ENCODE measurements at places on chromosomes 11 and 22.

GRCh38 chr11:119178166-119178680 is 7.1 kb upstream of the NHERF4 start:
- no peak for DNase-seq

- no peak for DNase-seq
These were observed 70.7 kb upstream of the CCDC179 start for GRCh38 chr11:22930816-22931594.

- DNase-seq: no peak
These were observed 5.8 kb upstream of the MS4A14 start for GRCh38 chr11:60390419-60390818.

GRCh38 chr11:27904358-27905055 is 203.4 kb downstream of the KIF18A start:
- DNase-seq: peak; percentile 82

DNA sequence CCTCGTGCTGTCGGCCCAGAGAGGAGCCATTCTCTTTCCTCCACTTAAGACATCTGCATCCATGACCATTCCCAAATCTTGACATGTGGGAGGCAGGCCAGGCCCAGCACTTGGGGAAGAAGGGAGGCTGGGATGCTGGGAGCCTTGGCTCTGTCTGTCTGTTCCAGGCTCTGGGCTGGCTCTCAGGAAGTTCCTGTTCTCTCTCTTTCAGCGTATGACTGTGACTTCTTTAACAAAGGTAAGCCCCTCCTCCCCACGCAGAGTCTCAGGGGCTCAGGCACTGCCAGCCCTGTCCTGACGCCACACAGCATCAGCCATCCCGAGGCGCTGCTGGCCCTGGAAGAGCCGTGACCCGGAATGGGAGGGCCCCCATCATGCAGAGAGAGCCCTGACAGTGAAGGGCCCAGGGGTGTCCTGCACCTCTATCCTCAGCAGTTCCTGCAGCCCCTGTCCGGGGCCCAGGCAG is 52.4 kb downstream of the OTOG start:
- DNase-seq: no peak

DNA sequence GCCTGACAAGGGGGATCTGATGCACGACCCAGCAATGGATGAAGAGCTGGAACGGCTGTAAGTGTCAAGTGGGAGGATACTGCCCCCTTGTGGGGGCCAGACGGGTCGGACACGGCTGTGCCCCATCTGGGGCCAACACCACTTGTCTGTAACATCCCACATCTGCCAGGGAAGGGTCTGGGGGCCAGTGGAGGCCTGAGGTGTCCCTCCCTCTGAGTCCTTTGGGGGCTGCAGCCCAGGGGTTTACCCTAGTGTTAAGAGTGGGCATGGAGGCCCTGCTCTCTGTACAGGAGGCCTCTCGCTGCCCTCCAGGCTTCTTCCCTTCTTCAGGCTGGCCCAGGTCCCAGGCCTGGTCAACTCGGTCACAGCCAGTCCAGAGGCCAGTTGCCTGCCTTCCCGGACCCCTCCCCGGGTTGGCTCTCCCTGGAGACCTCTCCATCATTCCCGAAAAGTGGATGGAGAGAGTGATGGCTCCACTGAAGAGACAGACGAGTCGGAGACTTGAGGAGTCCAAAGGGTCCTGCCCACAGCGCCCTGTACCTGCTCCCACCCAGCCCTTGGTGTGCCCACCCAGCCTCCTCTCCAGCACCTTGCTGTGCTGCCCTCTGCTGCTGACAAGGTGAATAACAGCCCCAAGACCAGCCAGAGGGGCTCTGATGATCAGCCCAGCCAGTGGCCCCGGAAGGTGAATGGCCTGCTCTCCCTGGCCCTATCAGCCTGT is 15.4 kb downstream of the ARFGAP2 start:
- peak; percentile 72 for DNase-seq

- DNase-seq: no peak
These were observed 768.7 kb downstream of the ETS1 start for GRCh38 chr11:127818625-127819024.

GRCh38 chr11:47337229-47337924 is 15.1 kb downstream of the MYBPC3 start:
- no peak for DNase-seq

GRCh38 chr11:99343117-99343516 is 322.4 kb downstream of the CNTN5 start:
- no peak for DNase-seq

GRCh38 chr11:102577723-102578122 is 47.2 kb upstream of the MMP7 start:
- DNase-seq: no peak

DNA sequence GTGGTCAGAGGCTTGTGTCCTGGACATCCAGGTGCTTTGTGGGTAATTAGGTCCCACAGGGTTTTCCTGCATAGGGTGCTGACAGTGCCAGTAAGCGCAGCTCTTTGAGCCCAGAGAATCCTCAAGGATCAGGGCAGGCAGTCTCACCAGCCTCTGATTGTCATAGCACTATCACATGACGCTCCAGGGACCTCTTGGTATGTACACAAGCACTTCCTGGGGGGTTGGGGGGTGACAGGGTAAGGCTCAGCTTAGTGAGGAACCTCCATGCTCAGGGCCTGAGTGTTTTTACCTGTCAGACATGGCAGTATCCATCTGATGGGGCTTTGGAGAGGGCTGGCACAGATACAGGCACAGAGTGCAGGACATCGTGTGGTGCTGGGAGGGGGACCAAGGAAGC is 27.9 kb upstream of the SUSD2 start:
- DNase-seq: no peak

GRCh38 chr11:11537372-11537771 is 84.4 kb downstream of the GALNT18 start:
- DNase-seq: no peak

DNA sequence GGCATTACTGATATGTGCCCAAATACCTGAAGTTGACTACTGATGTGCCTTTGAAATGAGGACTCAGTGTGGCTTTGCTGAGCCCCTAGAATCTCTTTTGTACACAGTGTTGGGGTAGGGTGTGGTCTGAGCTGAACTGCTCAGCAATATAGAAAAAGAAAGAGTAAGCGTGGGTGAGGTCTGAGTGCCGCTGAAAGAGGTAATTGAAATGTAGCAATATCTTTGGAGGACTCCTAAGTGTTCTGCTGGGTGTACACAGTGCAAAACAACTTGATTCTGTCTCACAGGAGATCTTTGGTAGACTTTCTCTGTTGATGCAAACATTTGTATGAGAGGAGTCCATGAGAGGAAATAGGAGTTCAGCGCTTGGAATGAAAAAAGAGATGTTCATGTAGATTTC is 73.7 kb upstream of the PTPN5 start:
- DNase-seq: no peak

- DNase-seq: no peak
These were observed 847.9 kb upstream of the ANO3 start for GRCh38 chr11:25483915-25484635.

- no peak for DNase-seq
These were observed 1.3 kb upstream of the SC5D start for GRCh38 chr11:121291319-121291718.

DNA sequence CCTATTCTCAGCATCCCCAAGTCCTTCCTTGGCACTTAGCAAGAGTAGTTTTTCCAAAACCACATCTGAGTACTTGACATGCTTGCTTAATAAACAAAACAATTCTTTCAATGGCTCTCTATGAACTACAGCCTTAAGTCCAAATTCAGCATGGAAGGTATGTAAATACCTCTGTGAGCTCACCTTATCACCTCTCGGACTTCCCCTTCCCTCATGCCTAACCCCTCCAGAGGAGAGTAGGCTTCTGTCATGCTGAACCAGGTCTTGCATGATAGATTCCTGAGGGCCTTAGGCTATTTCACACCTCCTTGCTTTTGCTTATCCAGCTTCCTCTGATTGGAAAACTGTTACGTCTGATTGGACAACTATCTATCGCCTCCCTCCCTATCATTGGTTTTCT is 312.9 kb upstream of the CCDC90B start:
- DNase-seq: no peak

DNA sequence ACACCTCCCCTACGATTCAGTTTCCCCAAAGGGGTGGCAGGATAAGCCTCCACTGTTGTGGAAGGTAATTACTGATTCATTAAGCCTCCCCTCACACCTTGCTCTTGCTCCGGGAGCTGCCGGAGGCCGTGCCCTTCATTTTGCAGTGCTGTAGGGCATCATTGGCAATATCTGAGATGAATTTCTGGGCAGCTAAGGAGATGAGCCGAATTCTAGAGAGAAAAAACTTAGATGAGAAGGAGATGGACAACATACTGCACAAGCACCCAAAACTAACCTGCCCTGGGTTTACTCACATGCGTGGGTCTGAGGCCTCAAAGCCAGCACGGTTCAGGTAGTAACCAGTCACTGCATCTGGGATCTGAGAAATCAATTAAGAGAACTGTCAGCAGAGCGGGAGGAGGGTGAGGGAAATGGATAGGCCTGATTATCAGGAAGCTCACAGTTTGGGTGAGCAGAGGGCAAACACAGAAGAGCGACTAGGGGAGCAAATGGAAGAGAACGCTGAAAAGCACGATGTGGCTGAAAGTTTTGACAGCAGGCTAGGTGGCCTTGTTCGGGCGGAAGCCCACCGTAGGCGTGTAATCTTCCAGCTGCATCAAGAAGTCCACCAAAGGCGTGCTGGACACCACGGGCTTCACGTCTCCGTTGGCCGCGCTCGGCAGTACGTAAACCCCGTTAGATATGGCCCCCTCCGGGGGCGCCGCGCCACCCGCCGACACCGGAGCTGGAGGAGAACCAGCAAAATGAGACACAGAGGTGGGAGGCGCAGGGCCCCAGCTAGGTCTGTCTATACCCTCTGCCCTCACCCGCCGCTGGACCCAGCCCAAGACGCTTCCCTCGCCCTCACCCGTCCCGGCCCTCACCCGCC is 689 bp downstream of the TAF10 start:
- DNase-seq: peak; percentile 20

DNA sequence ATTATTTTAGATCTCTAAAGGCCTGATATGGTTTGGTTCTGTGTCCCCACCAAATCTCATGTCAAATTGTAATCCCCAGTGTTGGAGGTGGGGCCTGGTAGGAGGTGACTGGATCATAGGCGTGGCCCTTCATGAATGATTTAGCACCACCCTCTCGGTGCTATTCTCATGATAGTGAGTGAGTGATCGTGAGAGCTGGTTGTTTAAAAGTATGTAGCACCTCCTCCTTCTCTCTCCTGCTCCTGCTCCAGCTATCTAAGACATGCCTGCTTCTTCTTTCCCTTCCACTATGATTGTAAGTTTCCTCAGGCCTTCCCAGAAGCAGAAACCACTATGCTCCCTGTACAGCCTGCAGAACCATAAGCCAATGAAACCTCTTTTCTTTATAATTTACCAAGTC is 114.1 kb downstream of the SERGEF start:
- DNase-seq: no peak

- DNase-seq: no peak
These were observed 700.6 kb downstream of the NELL1 start for GRCh38 chr11:21369947-21370346.

DNA sequence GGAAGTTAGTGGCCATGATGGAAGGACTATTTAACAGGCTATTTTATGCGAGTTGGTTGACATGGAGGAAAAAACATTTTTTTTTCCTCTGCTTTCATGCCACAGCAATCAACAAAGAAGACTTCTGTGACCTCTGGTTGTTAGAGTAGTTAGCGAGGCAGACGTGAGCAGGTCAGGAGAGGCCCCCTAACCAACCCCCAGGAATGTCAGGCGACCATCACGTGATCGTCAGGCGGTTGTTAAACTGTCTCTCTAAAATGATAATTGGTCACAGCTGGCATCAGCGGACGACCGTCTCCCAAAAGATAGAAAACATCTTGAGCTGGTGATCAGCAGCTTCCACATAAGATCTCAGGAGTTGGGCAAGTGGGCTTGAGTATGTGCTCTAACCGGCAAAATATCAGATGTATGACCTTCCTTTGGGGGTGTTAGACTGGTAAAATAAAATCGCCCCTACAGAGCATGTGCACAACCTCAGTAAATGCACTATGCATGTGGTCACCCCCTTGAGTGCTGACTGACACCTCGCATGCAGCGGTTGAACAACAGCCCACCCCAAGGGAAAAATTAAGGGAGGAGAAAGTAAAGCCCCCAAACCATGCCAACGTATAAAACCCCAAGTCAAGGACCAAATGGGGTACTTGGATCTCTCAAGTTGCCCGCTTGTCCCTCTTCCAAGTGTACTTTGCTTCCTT is 20.9 kb upstream of the NARS2 start:
- DNase-seq: no peak

DNA sequence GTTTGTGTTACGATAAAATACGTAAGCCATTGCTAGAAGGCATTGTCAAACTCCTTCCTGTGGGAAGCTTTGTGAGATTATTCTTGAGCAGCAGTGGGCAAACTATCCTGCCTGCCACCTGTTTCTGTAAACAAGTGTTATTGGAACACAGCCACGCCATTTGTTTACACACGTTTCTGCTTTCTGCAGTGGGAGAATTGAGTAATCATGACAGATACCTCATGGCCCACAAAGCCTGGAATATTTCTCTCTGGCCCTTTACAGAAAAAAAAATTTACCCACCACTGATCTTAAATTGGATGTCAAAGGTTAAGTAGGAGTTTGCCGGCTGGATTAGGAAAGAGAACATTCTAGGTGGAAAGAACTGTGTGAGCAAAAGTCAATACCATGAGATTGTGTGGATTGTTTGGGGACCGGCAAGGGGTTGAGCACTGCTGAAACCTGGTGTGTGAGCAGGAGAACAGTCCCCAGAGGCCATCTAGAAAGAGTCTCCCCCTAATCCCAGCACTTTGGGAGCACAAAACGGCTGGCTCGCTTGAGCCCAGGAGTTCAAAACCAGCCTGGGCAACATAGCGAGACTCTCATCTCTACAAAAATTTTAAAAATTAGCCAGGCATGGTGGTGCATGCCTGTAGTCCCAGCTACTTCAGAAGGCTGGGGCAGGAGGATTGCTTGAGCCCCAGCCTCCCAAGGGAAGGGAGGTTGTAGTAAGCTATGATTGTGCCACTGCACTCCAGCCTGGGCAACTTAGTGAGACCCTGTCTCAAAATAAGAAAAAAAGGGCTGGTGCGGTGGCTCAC is 6.0 kb upstream of the PLA2G6 start:
- DNase-seq: peak; percentile 56

- peak; percentile 84 for DNase-seq
These were observed 6.7 kb downstream of the ZC3H7B start for GRCh38 chr22:41308054-41308453.

- peak; percentile 55 for DNase-seq
These were observed 6.3 kb downstream of the PC start for GRCh38 chr11:66951927-66952337.

DNA sequence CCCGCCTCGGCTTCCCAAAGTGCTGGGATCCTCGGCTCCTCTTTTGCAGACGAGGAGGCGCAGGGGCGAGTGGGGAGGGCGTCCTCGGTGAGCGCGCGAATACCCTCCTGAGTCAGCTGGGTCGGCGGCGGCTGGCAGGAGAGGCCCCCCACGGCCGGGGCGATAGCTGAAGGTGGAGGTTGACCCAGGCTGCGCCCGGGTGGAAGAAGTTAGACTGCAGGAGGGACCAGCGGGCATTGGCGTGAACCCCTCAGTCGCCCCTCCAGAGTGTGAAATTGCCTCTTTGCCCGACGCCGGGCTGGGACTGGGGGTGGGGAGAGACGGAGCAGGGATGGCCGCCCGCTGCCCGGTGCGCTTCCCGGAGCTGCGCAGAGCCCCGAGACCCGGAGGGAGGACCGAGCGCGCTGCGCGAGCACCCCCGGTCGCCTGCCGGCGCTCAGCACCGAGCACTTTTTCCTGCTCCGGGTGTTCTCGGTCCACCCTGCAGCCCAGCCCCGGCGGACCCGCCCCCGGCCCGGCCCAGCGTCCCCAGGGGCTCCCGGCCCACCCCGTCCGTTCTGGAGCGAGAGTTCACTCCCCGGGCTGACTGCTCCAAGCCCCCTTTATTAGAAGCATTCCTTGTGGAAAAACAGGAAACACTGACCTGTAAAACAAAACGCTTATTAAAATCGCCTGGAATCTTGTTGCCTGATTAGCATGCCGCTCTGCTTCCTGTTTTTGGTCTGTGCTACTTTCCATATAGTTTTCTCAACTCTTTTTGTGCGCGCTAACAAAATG is 13.7 kb upstream of the CPT1A start:
- peak; percentile 22 for DNase-seq
